Suprapubic skin (tissue), 4 donors: ENCODE measurements at places on chromosomes 4 and X.
A peak's percentile ranks its signal among the peaks of the same experiment; 100 is the strongest.

DNA sequence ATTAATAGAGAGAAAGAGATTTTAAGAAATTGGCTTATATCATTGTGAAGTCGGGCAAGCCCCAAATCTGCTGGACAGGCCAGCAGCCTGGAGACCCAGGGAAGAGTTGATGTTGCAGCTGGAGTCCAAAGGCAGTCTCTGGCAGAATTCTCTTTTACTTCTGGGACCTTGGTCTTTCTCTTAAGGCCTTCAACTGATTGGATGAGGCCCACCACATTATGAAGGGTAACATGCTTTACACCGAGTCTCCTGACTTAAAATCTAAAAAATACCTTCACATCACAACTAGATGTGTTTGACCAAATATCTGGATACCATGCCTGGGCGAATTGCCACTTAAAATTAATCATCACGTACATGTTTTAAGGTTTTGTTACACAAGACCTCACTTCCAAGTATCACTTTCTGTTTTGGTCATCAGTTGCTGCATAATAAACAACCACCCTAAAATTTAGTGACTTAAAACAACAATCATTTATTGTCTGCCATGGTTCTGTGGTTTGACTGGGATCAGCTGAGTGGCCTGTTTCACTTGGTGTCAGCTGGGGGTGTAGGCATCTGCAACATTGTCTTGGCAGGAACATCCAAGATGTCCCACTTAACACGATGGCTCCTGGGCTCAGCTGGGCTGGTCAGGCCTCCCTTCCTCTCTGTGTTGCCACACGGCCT, 3.4 kb downstream of the CD38 start:
- peaks cover 18% of the 10 kb centered on the region for H3K4me1 ChIP-seq
- no peak overlapping the region for H3K4me3 ChIP-seq
- no peaks in the 10 kb centered on the region for H3K36me3 ChIP-seq
- no peak for DNase-seq
- H3K27ac ChIP-seq = no peak overlapping the region
- peaks cover 11% of the 10 kb centered on the region for H3K27me3 ChIP-seq

DNA sequence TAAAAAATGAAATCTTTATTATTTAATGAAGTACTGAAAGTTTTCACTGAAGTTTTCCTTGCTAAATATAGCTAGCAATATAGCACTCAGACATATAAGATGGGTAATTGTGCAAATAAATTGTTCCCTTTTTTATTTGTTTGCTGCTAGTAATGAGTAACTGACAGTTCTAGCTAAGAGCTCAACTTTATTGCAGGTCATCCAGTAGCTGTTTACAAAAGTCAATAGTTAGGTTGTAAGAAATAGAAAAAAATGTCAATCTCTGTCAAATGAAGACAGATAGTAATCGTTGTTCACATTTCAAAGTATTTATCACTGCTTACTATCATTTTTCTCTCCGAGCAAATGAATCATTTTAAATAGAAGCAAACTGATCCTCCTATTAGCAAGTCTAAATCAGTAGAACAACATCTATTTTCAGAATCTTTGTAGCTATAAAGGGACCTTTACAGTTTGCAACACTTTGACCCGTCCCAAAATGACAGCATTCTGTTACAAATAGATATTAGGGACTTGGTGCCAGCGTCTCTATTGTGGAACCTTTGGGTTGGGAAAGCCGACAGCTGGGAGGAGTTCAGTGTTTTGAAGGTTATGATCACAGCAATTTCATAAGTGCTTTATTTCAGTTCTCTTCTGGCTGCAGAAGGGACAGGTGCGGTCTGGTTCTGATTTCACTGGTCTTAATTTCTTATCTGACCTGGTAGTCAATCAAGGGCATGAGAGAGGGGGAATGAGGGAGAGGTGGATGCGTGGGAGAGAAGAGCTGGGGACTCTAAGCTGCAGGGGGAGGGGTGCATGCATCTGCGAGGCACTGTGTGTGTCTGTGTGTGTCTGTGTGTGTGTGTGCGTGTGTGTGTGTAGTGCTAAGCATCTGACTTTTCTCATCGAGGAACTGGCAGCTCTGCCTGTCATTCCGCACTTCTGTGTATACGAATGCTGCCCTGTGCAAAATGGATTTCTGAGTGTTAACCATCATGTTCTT, 227.9 kb upstream of the PITX2 start:
- no peak overlapping the region for H3K4me3 ChIP-seq
- no peak for DNase-seq
- peaks cover 6% of the 10 kb centered on the region for H3K27me3 ChIP-seq

DNA sequence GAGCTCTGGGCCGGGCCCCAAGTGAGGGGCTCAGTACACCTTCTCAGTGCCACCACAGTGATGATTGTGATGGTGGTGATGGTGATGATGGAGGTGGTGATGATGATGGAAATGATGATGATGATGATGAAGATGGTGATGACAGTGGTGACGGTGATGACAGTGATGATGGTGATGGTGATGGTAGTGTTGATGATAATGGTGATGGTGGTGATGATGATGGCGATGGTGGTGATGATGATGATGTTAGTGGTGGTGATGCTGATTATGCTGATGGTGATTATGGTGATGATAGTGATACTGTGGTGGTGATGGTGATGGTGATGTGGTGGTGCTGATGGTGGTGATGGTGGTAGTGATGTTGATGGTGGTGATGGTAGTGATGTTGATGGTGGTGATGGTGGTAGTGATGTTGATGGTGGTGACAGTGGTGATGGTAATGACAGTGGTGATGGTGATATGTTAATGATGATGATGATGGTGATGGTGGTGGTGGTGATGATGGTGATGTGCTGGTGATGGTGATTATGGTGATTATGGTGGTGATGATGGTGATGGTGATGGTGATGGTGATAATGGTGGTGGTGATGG, 29.9 kb downstream of the HMX1 start:
- H3K27me3 ChIP-seq = peaks cover 40% of the 10 kb centered on the region
- no peak overlapping the region for H3K27ac ChIP-seq
- H3K36me3 ChIP-seq = no peaks in the 10 kb centered on the region
- H3K4me1 ChIP-seq = no peaks in the 10 kb centered on the region

DNA sequence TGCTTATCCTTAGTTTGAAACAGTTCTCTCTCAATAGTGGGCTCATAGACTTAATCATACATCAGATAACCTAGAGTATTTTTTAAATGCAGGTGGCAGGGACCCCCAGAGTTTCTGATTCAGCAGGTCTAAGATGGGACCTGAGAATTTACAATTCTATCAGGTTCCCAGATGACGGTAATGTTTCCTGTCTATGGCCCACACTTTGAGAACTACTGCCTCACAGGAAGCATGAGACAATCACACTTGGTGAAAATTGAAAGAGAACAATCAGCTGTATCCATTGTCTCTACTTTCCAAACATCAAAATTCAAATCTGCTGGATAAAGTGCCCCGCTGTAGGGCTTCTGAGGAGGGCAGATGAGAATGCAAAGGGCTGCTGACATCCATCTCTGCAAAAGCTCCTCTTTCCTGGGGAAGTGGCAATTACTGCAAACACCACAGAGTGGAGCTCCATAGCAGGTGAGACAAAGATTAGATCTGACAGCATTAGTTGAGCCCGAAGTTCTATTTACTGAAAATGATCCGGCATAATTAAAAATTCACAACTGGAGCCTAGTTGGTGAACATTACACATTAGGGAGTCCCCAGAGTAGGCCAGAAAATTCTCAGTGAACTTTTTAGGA, 187.8 kb upstream of the MBNL3 start:
- H3K4me1 ChIP-seq = no peaks in the 10 kb centered on the region
- H3K36me3 ChIP-seq = no peaks in the 10 kb centered on the region
- DNase-seq = no peak

DNA sequence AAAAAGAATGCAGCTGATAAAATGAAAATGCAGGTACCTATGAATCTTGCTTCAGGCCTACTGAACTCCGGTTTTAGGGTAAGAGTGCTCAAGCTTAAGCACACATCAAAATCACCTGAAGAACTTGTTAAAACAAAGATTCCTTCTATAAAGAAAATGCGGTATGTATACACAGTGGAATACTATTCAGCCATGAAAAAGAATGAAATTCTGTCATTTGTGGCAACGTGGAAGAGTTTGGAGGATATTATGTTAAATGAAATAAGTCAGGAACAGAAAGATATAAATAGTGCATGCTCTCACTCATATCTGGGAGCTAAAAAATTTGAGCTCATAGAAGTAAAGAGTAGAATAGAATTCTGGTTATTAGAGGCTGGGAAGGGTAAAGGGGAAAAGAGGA, 14.0 kb upstream of the CHM start:
- no peak for DNase-seq
- H3K27me3 ChIP-seq = no peaks in the 10 kb centered on the region
- H3K36me3 ChIP-seq = no peaks in the 10 kb centered on the region
- H3K27ac ChIP-seq = no peak overlapping the region

- DNase-seq = no peak
- no peak overlapping the region for H3K27ac ChIP-seq
- no peaks in the 10 kb centered on the region for H3K27me3 ChIP-seq
- H3K4me1 ChIP-seq = no peaks in the 10 kb centered on the region
Measured at GRCh38 chr4:3223346-3223745, 25.6 kb upstream of the MSANTD1 start.

DNA sequence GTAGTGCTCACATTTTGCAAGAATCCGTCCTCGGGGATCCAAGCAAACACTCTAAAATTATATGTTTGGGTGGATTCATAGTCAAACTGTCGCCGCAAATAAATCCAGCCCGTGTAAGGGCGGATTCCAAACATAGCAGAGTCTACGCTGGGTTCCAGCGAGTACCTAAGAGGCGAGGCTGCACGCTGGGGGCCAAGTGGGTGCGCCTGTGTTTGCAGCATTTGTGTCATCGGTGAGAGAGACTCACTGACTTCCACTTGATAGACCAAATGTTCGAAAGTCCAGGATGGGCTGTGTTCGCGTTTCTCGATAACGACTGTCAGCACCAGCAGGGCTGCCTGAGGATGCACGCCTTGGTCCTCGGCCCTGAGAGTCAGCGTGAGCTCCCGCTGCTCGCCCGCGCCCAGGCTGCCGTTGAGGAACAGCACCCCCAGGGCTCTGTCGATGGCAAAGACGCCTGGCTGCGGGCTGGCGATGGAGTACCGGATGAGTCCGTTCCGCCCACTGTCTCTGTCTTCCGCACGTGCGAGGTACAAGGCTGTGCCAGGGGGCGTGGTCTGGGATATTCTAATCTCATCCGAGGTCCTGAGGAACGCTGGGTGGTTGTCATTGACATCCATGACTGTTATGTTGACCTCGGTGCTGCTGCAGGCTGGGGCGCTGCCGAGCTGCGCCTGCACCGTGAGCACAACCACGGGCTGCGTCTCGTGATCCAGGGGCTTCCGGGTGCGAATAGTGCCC, 158.7 kb downstream of the DCHS2 start:
- H3K4me3 ChIP-seq = peak overlapping the region; percentile 17
- peaks cover 25% of the 10 kb centered on the region for H3K27me3 ChIP-seq
- no peak for DNase-seq
- peaks cover 4% of the 10 kb centered on the region for H3K4me1 ChIP-seq
- no peaks in the 10 kb centered on the region for H3K36me3 ChIP-seq

GRCh38 chrX:19515615-19516105, 352 bp upstream of the MAP3K15 start:
- H3K4me3 ChIP-seq = peak overlapping the region; percentile 37
- peaks cover 5% of the 10 kb centered on the region for H3K4me1 ChIP-seq
- H3K36me3 ChIP-seq = no peaks in the 10 kb centered on the region
- H3K27ac ChIP-seq = no peak overlapping the region

GRCh38 chr4:11769434-11769833, 340.7 kb upstream of the HS3ST1 start:
- H3K4me1 ChIP-seq = no peaks in the 10 kb centered on the region
- no peaks in the 10 kb centered on the region for H3K36me3 ChIP-seq
- H3K4me3 ChIP-seq = no peak overlapping the region
- H3K27me3 ChIP-seq = no peaks in the 10 kb centered on the region
- H3K27ac ChIP-seq = no peak overlapping the region

DNA sequence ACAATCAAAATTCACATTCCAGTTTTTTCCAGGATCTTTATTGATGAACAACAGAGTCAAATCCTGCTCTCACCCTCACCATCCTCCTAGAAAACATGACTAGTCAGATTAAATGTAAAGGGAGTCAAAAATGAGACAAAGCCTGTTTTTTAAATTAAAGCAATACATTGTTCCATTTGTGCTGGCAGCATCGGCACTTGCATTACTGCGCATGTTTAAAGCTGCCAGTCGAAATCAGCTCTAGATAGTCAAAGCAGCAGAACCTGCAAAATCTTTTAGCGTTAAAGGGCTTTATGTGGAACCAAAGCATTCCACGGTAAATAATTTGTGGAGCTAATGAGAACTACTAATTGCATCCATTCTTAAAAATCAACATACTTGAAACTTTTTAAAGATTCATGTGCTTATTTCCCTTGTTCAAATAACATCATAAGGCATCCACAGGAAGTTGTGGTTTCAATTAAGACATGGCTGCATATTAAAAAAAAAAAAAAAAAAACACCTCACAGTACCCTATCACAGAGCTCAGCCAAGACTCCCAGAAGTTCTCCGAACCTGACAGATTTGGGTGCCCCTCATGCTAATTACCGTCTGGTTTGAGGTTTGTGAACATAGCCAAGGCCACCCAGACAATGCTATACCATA, 82.2 kb downstream of the SH3KBP1 start:
- H3K4me1 ChIP-seq = peaks cover 3% of the 10 kb centered on the region
- DNase-seq = no peak
- no peak overlapping the region for H3K4me3 ChIP-seq
- H3K27me3 ChIP-seq = no peaks in the 10 kb centered on the region

DNA sequence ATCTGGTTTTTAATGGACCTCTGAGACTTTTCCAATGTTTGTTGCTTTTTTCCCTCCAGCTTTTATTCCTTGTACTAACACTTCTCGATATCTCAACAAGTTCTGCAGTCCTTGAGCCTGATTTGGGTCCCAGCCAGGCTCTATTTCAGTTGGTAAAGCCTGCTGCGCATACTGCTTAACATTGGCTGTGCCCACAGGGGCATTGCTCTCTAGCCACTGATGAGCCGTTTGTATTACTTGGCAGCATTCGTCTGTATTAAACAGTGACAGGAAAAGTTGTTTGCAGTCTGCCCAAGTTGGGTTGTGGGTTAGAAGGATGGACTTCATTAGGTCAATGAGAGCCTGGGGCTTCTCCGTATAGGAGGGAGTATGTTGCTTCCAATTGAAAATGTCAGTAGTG, 59.6 kb upstream of the XAGE1B start:
- H3K4me3 ChIP-seq = no peak overlapping the region
- peaks cover 3% of the 10 kb centered on the region for H3K4me1 ChIP-seq
- H3K36me3 ChIP-seq = no peaks in the 10 kb centered on the region
- no peaks in the 10 kb centered on the region for H3K27me3 ChIP-seq
- DNase-seq = no peak

GRCh38 chrX:41353985-41354384, 20.0 kb downstream of the DDX3X start:
- H3K4me1 ChIP-seq = no peaks in the 10 kb centered on the region
- no peaks in the 10 kb centered on the region for H3K27me3 ChIP-seq
- no peak for DNase-seq
- no peaks in the 10 kb centered on the region for H3K36me3 ChIP-seq
- no peak overlapping the region for H3K27ac ChIP-seq
- H3K4me3 ChIP-seq = no peak overlapping the region

GRCh38 chr4:95059663-95060062, 301.9 kb downstream of the BMPR1B start:
- DNase-seq = no peak
- no peaks in the 10 kb centered on the region for H3K4me1 ChIP-seq
- H3K36me3 ChIP-seq = no peaks in the 10 kb centered on the region
- no peaks in the 10 kb centered on the region for H3K27me3 ChIP-seq
- no peak overlapping the region for H3K4me3 ChIP-seq
- H3K27ac ChIP-seq = no peak overlapping the region
